ENCODE measurements at places on chromosomes 12 and 14.

- DNase-seq: peak; percentile 86
Measured at GRCh38 chr14:52052288-52052943, 16.4 kb downstream of the NID2 start.

DNA sequence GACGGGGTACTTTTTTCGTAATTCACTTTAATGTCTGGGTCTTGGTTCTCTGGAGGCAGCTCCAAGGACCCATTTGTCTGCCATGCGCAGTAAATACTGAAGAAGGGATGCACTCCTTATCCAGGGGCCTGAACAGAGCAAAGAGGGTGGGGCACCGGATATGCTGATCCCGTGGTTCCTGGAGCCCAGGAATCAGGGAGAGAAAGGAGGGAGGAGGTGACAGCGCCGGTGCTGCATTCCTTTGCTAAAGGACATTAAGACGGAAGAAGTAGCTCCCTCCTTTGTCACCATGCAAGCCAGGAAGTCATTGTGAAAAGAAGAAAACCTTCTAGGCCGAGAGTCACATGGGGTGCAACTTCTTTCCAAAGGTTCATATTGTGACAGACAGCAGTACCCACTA lies 1057.7 kb downstream of the VRK1 start:
- DNase-seq: peak; percentile 19

DNA sequence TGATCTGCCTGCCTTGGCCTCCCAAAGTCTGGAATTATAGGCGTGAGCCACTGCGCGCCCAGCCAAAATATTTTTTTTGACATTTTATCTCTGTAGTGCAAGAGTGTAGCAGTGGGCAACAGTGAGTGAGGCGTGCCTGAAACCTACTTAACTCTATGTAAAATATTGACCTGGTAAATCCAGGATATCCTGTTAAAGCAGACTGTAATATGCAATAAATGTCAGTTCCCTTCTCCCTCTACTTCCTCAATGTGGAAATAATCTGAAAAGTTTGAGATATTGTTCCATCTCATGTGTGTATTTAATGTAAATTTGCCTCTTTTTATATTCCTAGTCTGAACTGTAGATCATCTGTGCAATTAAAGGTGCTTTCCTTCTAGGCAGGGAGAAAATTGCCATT lies 9.5 kb upstream of the CDK17 start:
- DNase-seq: no peak

DNA sequence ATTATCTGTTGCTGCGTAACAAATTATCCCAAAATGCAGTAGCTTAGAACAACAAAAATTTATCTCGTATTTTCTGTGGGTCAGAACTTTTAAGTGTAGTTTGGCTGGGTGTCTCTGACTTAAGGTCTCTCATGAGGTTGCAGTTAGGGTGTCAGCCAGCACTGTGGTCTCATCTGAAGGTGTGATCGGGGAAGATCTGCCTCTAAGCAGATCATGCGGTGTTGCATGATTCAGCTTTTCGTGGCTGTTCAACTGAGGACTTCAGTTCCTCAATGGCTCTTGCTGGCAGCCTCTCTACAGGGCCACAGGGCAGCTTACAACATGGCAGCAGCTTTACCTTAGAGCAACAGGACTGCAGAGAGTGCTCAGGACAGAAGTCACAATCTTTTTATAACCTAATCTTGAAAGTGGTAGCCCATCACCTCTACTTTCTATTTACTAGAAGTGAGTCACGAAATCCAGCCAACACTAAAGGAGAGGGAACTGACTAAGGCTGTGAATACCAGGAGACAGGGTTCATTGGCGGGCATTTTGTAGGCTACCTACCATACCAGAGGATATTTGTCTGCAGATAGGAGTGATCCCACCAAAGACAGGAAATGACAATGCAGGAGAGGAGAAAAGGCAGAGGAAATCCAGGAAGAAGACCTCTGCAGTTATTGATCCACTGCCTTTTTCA lies 1.8 kb upstream of the TMPRSS12 start:
- no peak for DNase-seq

All from vagina (tissue), 2 donors.